ENCODE measurements at places on chromosomes 5 and 9.

DNA sequence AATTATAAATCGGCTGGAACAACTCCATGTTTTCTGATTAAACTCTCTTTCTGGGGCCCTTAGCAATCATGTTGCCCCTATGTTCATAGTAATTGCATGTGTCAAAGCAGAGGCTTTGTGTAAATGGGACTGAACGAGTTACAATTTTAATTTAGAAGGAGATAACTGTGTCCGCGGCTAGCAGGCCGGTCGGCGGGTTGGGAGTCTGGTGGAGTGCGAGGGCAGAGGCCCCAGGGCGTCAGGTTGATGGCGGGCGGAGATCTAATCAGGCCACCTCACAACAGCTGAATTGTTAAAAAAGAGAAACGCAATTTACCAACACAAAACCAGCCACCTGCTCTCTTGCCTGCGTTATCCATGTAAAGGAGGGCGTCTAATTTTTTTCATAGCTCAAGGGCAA is 134.9 kb upstream of the LPCAT1 start:
- no peak for DNase-seq

GRCh38 chr5:156191547-156191946 is 135.4 kb upstream of the SGCD start:
- DNase-seq, result no peak

DNA sequence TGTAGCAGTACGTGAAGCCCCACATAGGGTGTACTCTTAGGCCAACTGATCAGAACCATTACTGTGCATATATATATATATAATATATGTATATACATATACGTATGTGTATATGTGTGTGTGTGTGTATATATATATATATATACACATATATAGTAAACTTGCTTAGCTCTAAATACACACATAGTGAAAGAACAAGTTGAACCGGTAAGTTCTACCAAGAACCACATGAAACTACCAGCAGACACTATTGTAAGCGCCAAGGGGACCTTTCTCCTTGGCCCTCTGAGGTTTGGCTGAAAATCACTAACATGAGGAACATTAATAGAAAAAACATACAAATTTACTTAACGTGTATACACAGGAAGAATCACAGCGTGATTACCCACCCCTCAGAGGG is 1.8 kb upstream of the TARS1 start:
- DNase-seq, result no peak

- no peak for DNase-seq
These were observed 38.1 kb downstream of the SEMA6A start for GRCh38 chr5:116536316-116537083.

GRCh38 chr9:99465231-99465907 is 243.3 kb downstream of the SEC61B start:
- DNase-seq, result no peak

DNA sequence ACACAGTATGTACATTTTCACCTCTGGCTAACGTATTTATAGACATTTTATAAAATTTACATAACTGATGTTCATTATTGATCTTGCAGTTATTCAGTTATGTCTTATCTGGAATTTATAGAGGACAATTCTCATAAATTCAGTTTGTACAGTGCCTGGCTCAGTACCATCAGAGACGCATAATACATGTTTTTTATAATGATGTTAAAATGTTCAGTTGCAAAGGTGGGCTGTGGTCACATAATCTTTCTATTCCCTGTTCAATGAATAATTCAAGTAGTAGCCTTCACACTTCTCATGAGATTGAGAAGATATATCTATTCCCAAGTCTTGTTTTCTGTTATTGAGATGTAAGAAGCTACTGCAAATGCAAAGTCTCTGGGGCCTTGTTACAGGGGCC is 393.1 kb upstream of the ARRDC3 start:
- DNase-seq, result no peak

DNA sequence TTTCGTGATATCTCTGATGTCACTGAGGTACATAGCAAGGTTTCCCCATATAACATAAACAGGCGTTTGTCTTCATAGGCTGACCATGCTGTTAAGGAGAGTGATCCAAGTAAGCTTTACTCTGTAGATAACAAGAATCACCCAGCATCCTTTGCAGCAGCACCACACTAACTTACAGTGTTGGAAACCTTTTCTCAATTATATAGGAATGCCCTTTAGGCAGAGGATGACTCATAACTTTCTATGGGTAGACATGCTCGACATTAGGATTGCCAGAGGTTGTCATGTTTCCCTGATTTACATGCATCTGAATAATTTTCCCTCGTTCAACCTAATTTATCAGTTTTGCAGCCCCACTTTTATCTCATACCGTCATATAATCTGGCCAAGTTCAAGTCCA is 870.0 kb upstream of the CDH9 start:
- DNase-seq, result no peak

DNA sequence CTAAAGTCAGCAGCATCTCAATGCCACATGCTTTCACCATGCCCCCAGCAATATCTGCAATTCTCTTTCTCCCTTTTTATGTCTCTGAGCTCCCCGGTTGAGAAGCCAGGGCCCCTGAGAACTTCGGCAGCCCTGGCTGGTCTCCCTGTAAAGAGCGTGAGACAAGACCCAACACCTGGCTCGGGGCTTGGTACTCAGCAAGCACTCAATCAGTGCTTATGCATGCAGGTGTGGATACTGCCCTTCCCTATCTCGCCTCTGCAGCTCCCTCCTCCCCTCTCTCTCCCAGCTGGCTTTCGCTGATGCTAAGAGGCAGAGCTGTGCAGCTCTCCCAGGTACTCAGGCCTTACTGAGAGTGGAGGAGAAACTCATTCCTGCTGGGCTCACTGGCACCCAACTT is 41.7 kb upstream of the AKNA start:
- no peak for DNase-seq

GRCh38 chr5:137627293-137627692 is 108.6 kb downstream of the KLHL3 start:
- DNase-seq, result no peak

- DNase-seq, result no peak
These were observed 272.0 kb downstream of the PDE4D start for GRCh38 chr5:59621477-59621876.

- DNase-seq, result no peak
These were observed 447.8 kb downstream of the MED10 start for GRCh38 chr5:5930561-5930960.

GRCh38 chr9:89606049-89606623 is 1.3 kb downstream of the GADD45G start:
- DNase-seq, result peak; percentile 81

GRCh38 chr9:19193029-19193324 is 37.5 kb upstream of the DENND4C start:
- no peak for DNase-seq

DNA sequence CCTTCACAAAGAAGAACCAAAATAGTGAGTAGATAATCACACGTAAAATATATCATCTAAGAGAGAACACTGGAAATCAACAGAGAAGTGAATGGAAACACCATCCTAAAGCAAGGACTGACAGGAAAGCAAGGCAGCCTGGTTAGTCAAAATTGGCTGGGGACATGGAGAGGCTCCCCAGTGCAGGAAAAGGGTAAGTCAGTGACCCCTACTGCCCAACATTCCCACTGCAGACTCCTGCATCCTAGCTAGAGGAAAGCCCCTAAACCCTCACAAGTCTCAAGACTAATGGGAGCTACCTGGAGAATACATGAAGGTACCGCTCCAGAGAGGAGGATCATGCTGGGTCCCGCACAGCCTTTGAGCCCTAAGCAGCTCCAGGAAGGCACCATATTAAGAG is 60.1 kb downstream of the ZDHHC21 start:
- no peak for DNase-seq

GRCh38 chr5:92401492-92401891 is 1018.4 kb upstream of the ARRDC3 start:
- no peak for DNase-seq

- DNase-seq, result no peak
These were observed 215.7 kb downstream of the GAS1 start for GRCh38 chr9:86731511-86732063.

DNA sequence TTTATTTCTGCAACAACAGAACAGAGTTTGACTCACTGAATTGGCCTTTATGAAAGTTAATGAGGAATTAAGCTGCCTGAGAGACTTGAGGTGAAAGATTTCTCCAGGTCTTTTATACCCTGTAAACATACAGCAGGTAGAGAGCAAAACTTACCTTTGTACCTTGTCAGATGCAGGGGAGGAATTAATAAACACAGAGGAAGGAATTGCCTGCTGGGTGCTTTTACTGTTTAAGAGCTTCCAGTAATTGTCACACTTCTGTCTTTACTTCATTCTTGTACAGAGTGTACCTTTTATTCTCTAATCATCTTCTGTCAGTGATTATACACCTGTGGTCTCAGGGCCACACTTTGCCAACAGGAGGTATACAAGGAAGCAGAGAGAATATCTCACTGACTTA is 94.0 kb upstream of the GRIN3A start:
- DNase-seq, result no peak

- no peak for DNase-seq
These were observed 235.8 kb downstream of the TMEM38B start for GRCh38 chr9:105930011-105930627.

- DNase-seq, result no peak
These were observed 114.2 kb downstream of the SEMA5A start for GRCh38 chr5:9431496-9432258.

GRCh38 chr5:10059980-10060379 is 189.7 kb downstream of the ATPSCKMT start:
- DNase-seq, result no peak

- DNase-seq, result no peak
These were observed 91.8 kb upstream of the OR13F1 start for GRCh38 chr9:104412238-104412637.

GRCh38 chr9:13479096-13479495 is 199.6 kb upstream of the MPDZ start:
- DNase-seq, result no peak

DNA sequence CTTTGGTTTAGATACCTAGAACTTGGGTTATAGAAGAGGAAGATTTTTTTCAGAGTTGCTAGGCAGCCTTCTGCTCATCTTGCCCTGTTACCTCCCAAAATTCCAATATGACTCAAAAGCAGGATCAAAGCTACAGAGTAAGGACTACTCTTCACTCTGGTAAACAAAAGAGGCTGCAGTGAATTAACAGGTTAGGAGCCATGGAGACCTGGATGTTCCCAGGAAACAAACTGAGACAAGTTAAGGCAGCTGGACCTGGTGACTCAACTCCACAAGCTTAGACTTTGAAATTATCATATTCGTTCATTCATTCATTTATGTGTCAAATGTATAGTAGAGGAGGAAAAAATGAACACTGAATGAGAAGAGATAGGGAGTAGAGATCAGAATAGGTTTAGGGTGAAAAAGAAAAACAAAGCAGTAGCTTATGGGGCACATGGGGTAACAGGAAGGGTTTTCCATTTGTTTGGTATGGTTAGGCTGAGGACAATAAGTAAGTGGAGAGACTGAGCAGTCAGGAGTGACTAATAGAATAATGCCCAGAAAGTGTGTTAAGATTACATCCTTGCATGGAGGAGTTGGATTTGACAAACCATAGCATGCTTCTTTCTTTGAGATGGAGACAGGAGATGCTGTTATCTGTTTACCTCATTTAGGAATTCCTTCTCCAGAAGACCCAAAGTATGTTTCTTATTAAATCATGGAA is 464.0 kb upstream of the ZNF608 start:
- no peak for DNase-seq

GRCh38 chr9:109403766-109404320 is 83.0 kb upstream of the EPB41L4B start:
- no peak for DNase-seq

DNA sequence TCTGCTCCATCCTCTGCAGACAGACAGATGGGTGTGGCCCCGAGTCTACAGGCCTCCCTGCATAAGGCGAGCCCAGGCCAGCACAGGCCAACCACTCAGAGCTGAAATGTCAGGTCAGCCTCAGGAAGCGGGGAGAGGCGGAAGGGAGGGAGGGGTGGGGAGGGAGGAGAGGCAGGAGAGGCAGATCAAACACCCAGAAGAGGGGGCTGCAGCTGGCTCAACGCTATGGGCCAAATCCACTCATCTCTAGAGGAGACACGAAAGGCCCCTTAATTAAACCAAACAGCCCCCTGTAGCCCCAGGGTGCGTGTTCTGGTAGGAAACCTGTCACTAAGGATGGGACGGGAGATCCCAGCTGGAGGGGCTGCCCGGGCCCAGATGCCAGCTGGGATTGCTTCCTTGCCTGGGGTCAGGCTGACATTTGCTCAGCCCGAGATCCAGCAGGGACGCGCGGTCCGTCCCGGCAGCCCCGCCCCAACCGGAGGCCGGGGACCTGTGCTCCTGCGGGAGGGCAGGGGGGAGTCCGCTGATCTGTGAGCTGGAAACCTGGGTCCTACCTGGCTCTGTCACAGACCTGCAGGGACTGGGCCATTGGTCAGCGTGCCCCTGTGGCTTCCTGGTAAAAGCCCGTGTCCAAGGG is 97.2 kb upstream of the SARDH start:
- DNase-seq, result no peak

- DNase-seq, result no peak
These were observed 103.2 kb downstream of the GPBP1 start for GRCh38 chr5:57277085-57277484.

GRCh38 chr5:68653471-68653870 is 437.9 kb downstream of the PIK3R1 start:
- DNase-seq, result no peak

- no peak for DNase-seq
These were observed 45.5 kb downstream of the GALNT10 start for GRCh38 chr5:154236011-154236410.

GRCh38 chr9:106069241-106069640 is 374.9 kb downstream of the TMEM38B start:
- no peak for DNase-seq

GRCh38 chr5:76143884-76144283 is 60.7 kb downstream of the SV2C start:
- no peak for DNase-seq

GRCh38 chr5:138884094-138884493 is 9.0 kb upstream of the LRRTM2 start:
- no peak for DNase-seq

- DNase-seq, result no peak
These were observed 140.0 kb upstream of the CDKN2B start for GRCh38 chr9:22148876-22149637.

- DNase-seq, result no peak
These were observed 478 bp upstream of the GGTA1 start for GRCh38 chr9:121500165-121500478.

DNA sequence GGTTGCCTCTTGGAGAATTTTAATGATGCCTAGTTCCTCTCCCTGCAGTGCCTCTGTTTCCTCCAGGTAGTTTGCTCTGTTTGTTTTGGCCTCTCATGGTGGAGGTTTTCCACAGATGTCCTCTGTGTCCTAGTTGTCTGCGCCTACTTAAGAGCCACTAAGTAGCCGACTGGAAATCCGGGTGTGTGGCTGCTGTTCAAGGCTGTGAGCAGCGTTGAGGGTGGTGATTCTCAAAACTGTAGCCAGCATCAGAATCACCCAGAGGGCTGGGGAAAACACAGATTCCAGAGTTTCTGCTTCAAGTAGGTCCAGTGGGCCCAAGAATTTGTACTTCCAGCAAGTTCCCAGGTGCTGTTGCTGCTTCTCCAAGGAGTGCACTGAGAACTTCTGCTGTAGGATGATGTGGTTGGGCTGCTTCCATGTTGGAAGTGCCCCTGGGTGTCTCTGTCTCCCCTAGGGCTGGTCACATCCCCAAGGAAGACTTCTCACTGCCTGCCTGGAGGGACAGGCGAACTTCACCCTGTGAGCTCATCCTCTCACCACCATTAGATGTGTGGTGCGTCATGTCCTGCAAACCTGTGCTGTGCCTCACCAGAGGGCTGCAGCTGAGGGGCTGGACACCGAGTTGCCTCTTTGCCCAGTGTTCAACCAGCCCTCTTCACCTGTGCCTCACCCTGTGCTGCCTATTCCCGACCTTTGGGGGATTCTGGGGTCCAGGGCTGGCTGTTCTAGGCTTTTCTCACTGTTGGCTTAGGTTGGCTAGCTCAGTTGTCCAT is 34.8 kb downstream of the SECISBP2 start:
- no peak for DNase-seq

Data from ovary (tissue), 10 donors.